ENCODE measurements at places on chromosomes 6 and 20.

DNA sequence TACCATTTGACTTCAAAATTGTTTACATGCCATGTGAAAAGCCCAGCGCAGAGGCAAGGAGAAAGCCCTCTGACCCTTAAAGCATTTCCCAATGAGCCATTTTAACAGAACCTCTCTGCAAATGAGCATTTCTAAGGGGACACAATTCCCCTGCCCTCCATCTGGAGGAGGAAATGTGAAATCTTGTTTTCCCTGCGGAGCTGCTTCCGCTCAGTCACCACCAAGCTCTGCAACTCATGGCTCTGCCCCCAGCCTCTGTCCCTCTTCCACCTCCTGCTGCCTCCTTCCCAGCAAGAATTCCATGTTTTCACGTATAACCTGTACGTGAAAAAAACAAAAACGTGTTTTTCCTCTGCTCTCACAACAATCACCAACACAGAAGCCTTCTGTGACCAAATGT, 12.3 kb downstream of the RIN2 start:
- no peaks in the 10 kb centered on the region for H3K36me3 ChIP-seq
- H3K27ac ChIP-seq = no peak overlapping the region
- no peak for DNase-seq
- peaks cover 2% of the 10 kb centered on the region for H3K27me3 ChIP-seq
- H3K4me1 ChIP-seq = no peaks in the 10 kb centered on the region
- H3K4me3 ChIP-seq = no peak overlapping the region

DNA sequence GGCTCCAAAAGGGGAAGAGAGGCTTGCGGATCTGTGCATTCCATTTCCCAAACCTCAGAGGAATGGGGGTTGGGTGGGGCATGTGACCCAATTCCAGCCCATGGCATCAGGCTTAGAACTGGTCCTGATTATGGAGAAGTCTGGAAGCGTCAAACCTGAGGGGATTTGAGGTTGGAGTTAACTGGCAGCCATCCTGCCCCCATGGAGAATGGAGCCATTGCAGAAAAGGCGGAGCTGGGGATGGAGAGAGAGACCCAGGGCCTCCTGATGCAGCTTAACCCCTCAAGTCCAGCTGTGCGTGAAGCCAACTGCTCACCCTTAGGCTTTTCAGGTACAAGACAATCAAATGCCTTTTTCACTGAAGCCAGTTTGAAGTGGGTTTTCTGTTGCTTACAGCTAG, 9.9 kb upstream of the SDCBP2 start:
- no peak overlapping the region for H3K27ac ChIP-seq
- no peaks in the 10 kb centered on the region for H3K27me3 ChIP-seq
- H3K36me3 ChIP-seq = peaks cover 2% of the 10 kb centered on the region
- peaks cover 22% of the 10 kb centered on the region for H3K4me1 ChIP-seq

DNA sequence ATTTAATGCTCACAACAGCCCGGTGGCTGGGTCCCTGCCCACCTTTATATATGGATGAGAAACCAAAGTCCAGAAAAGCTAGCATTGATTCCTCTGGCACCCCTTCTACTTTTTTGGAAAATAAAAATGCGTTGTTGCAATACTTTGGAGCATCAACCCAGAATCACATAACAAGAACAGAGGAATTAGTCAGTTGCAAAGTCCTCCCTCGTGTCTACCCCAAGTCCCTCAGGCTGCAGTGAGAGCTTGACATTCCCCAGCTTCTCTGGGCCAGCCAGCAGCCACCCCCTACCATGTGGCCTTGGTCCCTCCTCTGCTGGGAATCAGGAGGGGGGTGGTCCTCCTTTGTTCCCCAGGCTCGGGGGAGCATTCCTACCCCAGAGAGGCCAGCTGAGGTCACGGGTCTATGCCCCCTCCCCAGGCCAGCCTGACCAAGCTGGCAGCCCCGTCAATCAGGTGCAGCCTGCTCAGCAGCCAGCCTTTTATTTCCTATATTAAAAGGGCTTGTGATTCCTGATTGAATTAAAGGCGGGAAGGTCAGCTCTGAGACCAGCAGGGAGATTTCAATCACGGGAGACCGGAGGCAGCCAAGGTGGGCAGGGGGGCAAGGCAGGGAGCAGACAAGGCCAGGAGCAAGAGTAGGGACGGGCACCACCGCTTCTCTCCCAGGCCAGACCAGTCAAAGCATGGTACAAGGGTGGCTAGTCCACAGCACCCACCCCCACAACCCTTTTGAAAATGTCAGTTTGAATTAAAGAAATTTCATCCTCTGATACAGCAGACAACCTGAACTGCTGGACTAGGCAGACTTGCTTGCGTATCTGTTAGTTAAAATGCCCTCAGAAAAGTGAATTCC, 158.9 kb downstream of the MRPL14 start:
- no peak overlapping the region for H3K4me3 ChIP-seq
- no peaks in the 10 kb centered on the region for H3K4me1 ChIP-seq
- H3K27me3 ChIP-seq = no peaks in the 10 kb centered on the region
- H3K36me3 ChIP-seq = no peaks in the 10 kb centered on the region
- H3K27ac ChIP-seq = no peak overlapping the region

DNA sequence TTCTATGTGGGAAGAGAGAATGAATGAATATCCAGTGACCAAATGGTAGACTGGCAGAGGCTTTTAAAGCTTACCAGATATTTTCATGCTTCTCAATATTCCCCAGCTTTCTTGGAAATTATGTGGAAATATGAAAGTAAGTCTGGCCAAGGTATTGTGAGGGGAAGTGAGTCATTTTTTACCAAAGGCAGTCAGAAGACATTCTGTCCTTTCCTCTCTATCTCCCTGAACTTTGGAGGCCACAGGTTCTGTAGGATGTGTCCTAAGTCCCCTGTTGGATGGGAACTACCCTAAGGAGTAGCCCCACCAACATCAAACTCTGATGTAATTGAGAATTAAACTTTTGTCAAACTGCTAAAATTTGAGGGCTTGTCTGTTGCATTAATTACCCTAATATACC, 593.8 kb upstream of the NRSN1 start:
- H3K4me1 ChIP-seq = peaks cover 5% of the 10 kb centered on the region
- no peaks in the 10 kb centered on the region for H3K27me3 ChIP-seq
- H3K36me3 ChIP-seq = no peaks in the 10 kb centered on the region
- no peak overlapping the region for H3K27ac ChIP-seq
- no peak for DNase-seq

DNA sequence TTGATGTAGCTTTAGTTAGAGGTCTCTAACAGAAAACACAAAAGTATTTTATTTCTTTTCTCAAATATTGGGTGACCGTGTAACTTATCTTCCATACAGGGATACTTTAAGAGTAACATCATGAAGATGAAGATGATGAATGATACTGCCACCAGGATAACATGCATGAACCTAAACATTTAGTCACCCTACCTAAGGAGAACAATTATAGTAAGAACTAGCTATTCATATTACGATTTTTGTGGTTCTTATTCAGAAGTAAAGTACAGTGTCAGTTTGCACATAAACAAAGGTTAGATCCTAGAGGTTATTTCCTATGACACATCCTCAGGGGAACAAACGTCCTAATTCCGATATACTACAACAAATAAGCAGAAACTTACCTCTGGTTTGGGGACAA, 21.0 kb downstream of the CLDN20 start:
- H3K27me3 ChIP-seq = no peaks in the 10 kb centered on the region
- H3K4me1 ChIP-seq = peaks cover 2% of the 10 kb centered on the region
- H3K36me3 ChIP-seq = peaks cover 44% of the 10 kb centered on the region
- DNase-seq = no peak

GRCh38 chr6:14166839-14167238, 49.3 kb downstream of the CD83 start:
- H3K27me3 ChIP-seq = peaks cover 2% of the 10 kb centered on the region
- DNase-seq = no peak
- no peak overlapping the region for H3K27ac ChIP-seq
- H3K36me3 ChIP-seq = no peaks in the 10 kb centered on the region
- H3K4me1 ChIP-seq = no peaks in the 10 kb centered on the region

GRCh38 chr6:114162691-114163347, 180.0 kb downstream of the HS3ST5 start:
- H3K4me1 ChIP-seq = no peaks in the 10 kb centered on the region
- no peaks in the 10 kb centered on the region for H3K36me3 ChIP-seq
- no peak for DNase-seq
- no peak overlapping the region for H3K4me3 ChIP-seq
- H3K27me3 ChIP-seq = no peaks in the 10 kb centered on the region
- H3K27ac ChIP-seq = no peak overlapping the region

- DNase-seq = no peak
- H3K4me3 ChIP-seq = no peak overlapping the region
- H3K4me1 ChIP-seq = peaks cover 30% of the 10 kb centered on the region
- peaks cover 8% of the 10 kb centered on the region for H3K36me3 ChIP-seq
Observed at GRCh38 chr6:136739071-136739470, 53.2 kb downstream of the MAP3K5 start.

GRCh38 chr6:44049163-44049988, 77.9 kb downstream of the MRPL14 start:
- peaks cover 2% of the 10 kb centered on the region for H3K27me3 ChIP-seq
- no peak overlapping the region for H3K4me3 ChIP-seq
- peaks cover 18% of the 10 kb centered on the region for H3K4me1 ChIP-seq
- DNase-seq = peak; percentile 44

- peak; percentile 14 for DNase-seq
- H3K27me3 ChIP-seq = no peaks in the 10 kb centered on the region
- no peak overlapping the region for H3K4me3 ChIP-seq
- H3K4me1 ChIP-seq = no peaks in the 10 kb centered on the region
- no peak overlapping the region for H3K27ac ChIP-seq
Observed at GRCh38 chr20:8853805-8854338, 215.0 kb upstream of the PLCB4 start.

DNA sequence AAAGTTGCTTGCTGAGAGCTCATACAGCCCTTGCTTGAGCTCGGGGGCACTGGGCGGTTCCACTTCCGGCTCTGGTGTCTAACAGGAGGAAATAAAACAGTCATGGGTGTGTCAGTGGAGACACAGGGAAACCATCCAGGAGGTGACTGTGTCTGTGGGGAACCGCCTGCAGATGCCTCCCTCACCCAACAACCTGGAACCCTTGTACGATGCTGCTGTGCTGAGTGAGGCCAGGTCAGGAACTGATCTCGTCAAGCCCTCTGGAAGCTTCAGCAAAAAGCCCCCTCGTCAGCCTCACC, 15.5 kb downstream of the TXNDC5 start:
- H3K4me1 ChIP-seq = no peaks in the 10 kb centered on the region
- H3K27me3 ChIP-seq = no peaks in the 10 kb centered on the region
- DNase-seq = no peak
- H3K36me3 ChIP-seq = peaks cover 29% of the 10 kb centered on the region

DNA sequence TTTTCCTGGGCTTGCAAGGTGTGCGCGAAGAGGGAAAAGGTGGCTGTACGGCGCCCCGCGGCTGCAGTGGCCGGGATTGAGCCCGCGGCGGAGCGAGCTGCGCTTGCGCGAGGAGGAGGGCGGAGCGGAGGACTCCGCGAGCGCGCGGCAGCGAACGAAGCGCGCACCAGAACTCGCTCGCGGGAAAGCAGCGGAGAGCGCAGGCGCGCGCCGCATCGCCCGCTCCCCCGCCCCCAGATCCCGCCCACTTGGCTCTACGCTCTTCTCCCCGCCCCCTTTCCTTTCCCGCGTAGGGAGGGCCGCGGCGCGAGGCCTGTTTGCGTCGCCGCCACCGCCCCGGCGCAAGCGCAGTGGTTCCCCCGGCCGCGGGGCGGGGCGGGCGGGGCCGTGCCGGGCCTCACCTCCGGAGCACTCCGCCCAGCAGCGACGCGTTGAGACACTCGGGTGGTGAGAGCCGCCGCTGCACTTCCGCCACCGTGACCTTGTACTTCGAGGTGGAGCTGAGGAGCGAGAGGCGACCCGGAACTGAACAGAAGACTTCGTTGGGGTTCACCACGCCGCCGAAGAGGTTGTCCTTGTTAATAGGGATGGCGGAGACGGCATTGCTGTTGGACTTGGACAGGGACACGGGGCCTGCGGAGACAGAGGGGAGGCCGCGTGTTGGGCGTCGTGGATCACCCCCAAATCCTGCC, 10.6 kb downstream of the TFAP2A start:
- H3K27ac ChIP-seq = peak overlapping the region; percentile 90
- peaks cover 77% of the 10 kb centered on the region for H3K27me3 ChIP-seq
- DNase-seq = peak; percentile 90
- peaks cover 11% of the 10 kb centered on the region for H3K36me3 ChIP-seq

- peaks cover 24% of the 10 kb centered on the region for H3K4me1 ChIP-seq
- DNase-seq = peak; percentile 22
- no peak overlapping the region for H3K4me3 ChIP-seq
- H3K27me3 ChIP-seq = peaks cover 16% of the 10 kb centered on the region
Observed at GRCh38 chr20:1469925-1470571, 3.4 kb upstream of the NSFL1C start.

GRCh38 chr6:64831680-64832079, 875.3 kb downstream of the EYS start:
- H3K36me3 ChIP-seq = no peaks in the 10 kb centered on the region
- H3K27ac ChIP-seq = no peak overlapping the region
- H3K27me3 ChIP-seq = no peaks in the 10 kb centered on the region
- DNase-seq = no peak

GRCh38 chr6:49551866-49552129, 1.3 kb downstream of the C6orf141 start:
- H3K27me3 ChIP-seq = peaks cover 31% of the 10 kb centered on the region
- DNase-seq = peak; percentile 15
- H3K4me3 ChIP-seq = peak overlapping the region; percentile 76

- H3K4me3 ChIP-seq = peak overlapping the region; percentile 25
- H3K36me3 ChIP-seq = no peaks in the 10 kb centered on the region
- peaks cover 8% of the 10 kb centered on the region for H3K4me1 ChIP-seq
- no peak overlapping the region for H3K27ac ChIP-seq
- peaks cover 42% of the 10 kb centered on the region for H3K27me3 ChIP-seq
Observed at GRCh38 chr20:63831993-63832686, 1.1 kb upstream of the ZBTB46 start.

DNA sequence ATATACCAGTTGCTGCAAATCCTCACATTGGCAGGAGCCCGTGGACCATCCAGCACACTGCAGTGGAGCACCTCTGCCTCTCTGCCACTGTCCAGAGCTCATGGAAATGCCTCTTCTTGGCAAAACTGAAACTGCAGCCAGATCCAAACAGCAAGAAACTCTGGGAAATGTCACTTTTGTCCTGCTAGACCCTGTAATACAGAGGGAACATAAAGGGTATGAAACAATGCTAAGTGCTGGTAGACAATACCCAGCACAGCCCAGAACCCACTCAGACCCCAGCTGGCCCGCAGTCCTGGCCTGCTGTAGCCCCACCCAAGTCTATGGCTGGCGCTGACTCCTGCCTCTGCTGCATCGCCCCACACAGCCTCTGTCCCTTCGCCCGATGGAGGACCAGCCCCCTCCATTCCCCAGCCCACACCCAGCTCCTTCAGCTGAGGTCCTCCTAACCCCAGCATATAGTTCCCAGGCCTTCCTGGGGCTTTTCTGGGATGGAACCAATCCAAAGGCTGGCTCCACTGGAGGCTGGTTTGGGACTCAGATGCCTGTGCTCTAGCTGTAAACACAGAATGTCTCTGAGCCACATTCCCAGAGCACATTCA, 242.5 kb downstream of the LRFN2 start:
- no peak overlapping the region for H3K4me3 ChIP-seq
- no peaks in the 10 kb centered on the region for H3K27me3 ChIP-seq
- peaks cover 9% of the 10 kb centered on the region for H3K4me1 ChIP-seq
- DNase-seq = no peak
- no peak overlapping the region for H3K27ac ChIP-seq
- H3K36me3 ChIP-seq = no peaks in the 10 kb centered on the region

- no peak for DNase-seq
- H3K27me3 ChIP-seq = no peaks in the 10 kb centered on the region
- H3K27ac ChIP-seq = peak overlapping the region; percentile 31
- peaks cover 13% of the 10 kb centered on the region for H3K4me1 ChIP-seq
- peaks cover 58% of the 10 kb centered on the region for H3K36me3 ChIP-seq
Observed at GRCh38 chr6:160088069-160088783, 33.4 kb upstream of the SLC22A1 start.

GRCh38 chr20:63857764-63858392, 3.4 kb upstream of the ABHD16B start:
- no peak overlapping the region for H3K4me3 ChIP-seq
- H3K27ac ChIP-seq = no peak overlapping the region
- no peak for DNase-seq
- H3K27me3 ChIP-seq = no peaks in the 10 kb centered on the region

- H3K27me3 ChIP-seq = peaks cover 31% of the 10 kb centered on the region
- no peaks in the 10 kb centered on the region for H3K36me3 ChIP-seq
- H3K4me1 ChIP-seq = no peaks in the 10 kb centered on the region
- H3K27ac ChIP-seq = no peak overlapping the region
Observed at GRCh38 chr6:46704562-46704961, 16.9 kb downstream of the TDRD6 start.

Data from activated CD4-positive, alpha-beta T cell treated with anti-CD3 and anti-CD28 coated beads, Interleukin-2, amount 10 ng/mL, durations not matched to agents 7 days and 5 days (primary cell).